Colonic mucosa (tissue), 4 donors: ENCODE measurements at places on chromosomes 5 and 9.

DNA sequence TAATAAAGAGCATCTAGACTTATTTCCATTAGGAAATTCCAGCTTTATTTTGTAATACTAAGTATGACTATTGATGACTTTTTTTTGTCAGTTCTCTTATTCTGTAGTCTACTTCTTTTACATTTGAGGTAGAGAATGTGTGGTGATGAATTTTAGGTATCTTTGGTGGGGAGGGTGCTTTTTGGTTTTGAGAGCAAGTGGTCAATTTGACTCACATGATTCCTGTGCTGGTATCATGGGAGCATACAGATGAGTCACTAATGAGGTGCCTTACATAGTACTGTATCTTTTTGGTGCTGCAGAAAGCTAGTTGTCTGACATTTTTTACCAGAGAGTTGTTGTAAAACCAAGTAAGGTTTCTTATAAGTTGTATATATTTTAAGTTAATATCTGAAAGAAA is 35.3 kb downstream of the ERBIN start:
- no peak for DNase-seq

DNA sequence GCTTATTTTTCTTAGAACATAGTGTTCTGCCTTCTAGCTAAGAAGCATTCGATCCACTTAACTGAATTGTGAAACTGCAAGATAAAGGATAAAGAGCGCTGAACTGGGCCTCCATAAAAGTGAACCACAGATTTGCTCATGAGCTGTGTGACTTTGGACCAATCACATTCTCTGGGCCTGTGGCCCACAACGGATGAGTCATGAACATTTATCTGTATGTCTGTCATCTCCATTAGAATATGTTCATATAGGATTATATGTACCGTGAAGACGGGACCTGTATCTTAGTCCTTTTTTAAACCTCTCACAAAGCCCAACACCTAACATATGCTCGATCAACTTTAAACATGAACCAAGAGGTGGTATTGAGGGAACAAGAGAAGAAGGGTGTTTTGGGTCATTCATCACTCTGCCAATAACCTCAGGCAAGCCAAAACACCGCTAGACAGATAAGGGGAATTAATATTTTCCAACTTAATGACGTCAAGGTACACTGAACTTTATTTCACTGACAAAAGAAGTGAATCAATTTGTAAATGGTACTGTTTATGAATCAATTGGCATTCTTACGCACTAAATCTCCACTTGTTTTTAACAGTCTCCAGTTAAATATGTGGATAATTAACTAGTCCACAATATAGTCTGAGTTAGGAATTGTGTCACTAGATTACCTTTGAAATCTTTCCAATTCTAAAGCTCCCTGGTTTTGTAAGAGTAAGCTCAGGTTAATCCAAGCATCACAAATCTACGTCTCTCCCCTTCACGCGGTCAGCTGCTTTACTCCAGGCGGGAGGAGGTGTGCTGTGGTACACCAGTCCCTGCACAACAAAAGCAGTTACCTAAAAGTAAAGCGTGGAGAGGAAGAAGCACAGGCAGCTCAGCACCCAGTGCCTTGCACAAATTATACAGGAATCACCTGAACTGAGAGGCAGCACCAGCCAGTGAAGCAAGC is 1.6 kb downstream of the TMEM245 start:
- peak; percentile 32 for DNase-seq

DNA sequence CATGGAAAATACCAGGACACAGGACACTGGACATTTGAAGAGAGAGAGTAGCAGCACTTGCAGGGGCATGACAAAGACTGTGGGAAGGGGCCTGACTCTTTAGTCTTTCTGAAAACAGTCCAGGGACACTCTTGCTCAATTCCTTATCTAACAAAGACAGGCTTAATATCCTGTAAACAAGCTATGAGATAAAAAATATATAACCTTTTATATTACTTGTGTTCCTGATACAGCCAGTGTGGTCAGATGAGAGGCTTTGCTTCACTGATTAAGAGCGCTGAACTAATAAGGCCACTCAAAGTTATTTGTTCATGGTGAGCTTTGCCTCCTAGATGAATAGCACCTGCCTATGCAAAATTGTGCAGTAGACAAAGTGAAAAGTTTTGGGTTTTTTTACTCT is 518.7 kb downstream of the LRRC70 start:
- DNase-seq, result no peak

DNA sequence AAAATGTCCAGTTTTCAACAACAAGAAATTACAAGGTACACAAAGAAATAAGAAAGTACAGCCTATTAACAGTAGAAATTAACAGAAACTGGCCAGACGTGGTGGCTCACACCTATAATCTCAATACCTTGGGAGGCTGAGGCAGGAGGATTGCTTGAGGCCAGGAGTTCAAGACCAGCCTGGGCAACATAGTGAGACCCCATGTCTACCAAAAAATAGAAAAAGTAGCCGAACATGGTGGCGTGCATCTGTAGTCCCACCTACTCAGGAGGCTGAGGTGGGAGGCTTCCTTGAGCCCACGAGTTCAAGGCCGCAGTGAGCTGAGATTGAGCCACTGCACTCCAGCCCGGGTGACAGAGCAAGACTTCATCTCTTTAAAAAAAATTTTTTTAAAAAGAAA is 41.5 kb upstream of the FSD1L start:
- DNase-seq, result no peak

DNA sequence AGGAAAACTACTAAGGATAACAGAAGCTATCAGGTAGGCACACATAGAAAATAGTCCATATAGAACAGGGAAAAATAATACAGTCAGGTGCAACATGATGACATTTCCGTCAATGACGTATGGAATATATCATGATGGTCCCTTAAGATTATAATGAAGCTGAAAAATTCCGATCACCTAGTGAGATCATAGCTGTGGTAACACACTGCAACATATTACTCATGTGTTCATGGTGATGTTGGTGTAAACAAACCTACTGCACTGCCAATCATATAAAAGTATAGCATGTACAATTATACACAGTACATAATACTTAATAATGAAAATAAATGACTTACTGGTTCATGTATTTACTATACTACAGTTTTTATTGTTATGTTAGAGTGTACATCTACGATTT is 60.0 kb downstream of the MEGF9 start:
- DNase-seq, result no peak

GRCh38 chr9:104784098-104784497 is 20.2 kb downstream of the NIPSNAP3B start:
- no peak for DNase-seq

DNA sequence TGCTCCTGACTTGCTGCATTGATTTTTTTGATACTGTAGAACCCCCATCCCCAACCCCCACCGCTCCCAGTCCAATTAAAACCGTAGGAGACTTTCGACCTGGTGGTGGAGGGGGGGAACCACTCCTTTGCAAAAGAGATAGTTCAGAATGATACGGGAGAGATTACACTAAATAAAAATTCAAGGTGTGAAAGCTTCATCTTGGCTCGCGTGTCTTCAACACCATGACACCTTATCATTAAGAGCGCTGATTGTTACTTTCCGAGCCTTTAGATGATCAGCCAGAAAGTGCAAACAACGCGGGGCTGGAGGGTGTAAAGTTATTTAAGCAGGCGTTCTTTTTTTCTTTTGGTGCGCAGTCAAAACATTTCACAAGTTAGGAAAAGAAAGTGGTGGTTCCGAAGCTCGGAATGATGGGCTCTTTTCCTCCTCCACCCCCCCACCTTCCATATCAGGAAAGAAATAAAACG is 1.3 kb upstream of the ZNF462 start:
- no peak for DNase-seq

GRCh38 chr5:33115467-33115866 is 325.3 kb upstream of the TARS1 start:
- DNase-seq, result no peak

GRCh38 chr5:75656311-75657003 is 45.2 kb downstream of the ANKDD1B start:
- no peak for DNase-seq

DNA sequence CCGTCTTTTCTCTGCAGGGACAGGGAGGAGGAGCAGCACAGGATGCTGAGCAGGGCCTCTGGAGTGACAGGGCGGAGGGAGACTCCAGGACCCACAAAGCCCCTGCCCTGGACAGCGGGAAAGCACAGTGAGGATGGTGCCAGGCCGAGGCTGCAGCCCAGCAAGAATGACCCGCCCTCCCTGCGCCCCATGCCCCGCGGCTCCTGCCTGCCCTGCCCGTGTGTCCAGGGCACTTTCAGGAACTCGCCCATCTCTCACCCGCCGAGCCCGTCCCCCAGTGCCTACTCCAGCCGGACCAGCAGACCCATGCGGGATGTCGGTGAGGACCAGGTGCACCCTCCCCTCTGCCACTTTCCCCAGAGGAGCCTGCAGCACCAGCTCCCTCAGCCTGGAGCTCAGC is 9.1 kb upstream of the EXOC3 start:
- DNase-seq, result no peak

GRCh38 chr5:179243333-179243732 is 101.9 kb downstream of the ADAMTS2 start:
- DNase-seq, result no peak

- DNase-seq, result no peak
Measured at GRCh38 chr5:149319174-149319573, 26.1 kb upstream of the GRPEL2 start.

DNA sequence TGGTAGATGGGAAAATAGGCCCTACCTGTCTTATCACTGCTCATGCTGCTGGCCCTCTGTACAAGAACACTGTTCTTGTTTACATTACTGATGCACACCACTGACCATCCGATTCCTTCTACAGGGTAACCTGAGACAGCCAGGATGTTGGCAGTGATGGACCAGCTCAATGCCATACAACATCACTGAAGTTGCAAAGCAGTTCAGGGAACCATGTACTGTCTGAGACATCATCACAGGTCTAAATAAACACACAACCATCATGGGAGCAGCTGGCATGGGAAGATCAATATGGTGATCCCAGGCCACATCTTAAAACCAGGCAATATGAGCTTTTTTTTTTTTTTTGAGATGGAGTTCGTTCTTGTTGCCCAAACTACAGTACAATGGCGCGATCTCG is 59.0 kb downstream of the IARS1 start:
- no peak for DNase-seq

GRCh38 chr5:179284751-179285631 is 60.3 kb downstream of the ADAMTS2 start:
- no peak for DNase-seq

GRCh38 chr5:173916233-173916632 is 28.1 kb downstream of the CPEB4 start:
- DNase-seq, result no peak

DNA sequence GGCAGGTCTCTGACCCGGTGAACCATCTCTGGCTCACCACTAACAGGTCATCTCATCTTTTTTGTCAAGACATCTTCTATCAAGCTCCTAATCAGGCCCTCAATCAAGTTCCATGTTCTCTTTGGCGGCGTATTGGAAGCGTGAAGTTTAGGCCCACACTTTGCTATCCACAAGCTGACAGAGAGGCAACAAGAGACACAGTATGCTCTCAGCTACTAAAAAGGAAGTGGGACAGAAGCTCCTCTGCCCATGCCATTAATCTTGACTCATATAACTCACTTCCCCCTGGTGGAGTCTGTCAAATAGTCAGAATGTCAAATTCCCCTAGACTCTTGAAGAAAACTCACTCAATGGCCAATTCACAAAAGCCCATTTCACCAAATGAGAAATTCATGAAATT is 77.6 kb upstream of the TMC1 start:
- no peak for DNase-seq

DNA sequence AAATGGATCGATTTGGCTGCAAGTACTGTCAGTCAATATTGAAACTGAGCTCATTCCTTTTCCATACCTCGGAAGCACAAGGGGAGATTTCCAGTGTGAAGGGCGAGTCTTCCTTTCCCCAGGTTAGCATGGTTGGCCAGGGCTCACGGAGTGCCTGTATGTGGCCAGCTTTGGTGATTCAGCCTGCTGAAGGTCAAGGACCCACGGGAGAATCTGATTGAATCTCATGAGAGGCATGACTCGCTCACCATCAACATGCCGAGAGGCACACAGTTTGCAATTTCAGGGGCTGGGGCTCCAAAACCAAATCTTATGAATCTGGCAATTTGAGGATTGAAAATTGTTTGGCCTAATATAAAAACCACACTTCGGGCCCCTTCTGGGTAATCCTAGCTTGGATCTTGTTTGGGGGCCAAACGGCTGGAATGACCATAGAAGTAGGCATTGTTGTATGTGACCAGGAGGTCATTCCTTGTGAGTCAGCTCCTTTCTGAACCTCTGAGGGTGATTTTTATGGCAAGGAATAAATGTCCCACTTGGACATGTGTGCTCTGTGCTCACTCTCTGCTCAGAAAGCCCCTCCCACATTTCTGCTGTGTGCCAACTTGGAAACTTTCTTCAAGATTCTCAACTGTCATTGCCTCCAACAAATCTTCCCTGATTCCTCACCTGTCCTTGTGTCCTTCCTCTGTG is 69.8 kb downstream of the DOCK2 start:
- DNase-seq, result no peak

DNA sequence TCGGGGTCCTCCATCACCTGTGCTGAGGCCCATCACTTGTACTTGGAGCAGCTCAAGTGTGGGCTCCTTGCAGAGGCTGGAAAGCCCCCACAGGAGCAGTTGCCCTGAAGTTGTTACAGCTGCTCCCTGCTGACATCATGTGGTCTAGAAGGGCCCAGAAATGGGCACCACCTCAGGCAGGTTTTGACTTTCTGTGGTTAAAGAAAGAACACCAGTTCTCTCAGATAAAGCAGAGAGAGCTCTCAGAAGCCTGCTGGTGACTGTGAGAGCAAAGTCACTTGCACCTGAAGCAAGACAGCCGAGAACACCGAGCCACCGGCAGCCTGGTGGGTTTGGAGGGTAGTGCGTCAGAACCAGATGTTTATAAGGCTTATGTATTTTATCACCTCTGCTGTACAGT is 70.4 kb downstream of the MVB12B start:
- no peak for DNase-seq

DNA sequence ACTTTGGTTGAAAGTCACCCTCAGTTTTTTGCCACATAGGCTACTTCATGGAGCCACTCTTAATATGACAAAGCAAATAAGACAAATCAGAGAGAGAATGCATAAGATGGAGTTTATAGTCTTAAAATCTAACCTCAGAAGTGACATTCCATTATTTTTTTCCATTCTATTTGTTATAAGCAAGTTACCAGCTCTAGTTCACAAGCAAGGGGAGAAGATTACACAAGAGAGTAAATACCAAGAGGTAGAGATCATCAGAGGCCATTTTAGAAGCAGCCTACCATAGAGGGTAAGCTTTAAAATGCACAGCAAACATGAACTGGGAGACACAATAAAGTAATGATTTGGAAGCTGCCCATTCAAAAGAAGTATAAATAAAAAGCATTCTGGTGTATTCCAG is 651.3 kb upstream of the MEF2C start:
- DNase-seq, result no peak

DNA sequence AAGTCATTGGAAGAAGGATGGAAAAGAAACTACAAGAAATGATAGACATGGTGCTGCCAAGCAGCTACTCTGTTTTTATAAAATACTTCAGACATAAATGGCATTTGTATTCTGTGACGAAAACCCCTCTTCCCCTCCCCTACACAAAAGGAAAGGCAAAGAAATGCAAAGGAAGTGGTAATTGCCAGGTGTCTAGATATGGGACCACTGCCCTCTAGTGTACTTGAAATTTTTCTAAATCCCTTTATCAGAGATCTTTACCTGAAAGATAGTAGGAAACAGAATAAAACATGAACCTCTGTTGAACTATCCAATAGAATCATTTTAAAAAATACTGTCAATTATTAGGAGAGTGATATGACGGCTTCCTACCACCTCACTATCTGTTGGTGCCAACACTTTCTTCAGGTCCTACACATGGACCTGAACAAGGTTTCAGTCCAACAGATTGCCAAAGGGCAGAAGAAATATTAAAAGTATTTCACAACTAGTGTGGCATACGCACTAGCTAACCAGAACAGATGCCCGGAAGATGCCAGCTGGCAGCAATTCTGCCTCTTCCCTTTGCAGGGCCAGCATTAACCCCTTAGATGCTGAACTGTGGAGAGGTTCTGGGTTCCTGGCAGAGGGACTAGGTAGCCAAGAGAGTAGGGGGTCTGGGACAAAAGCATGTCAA is 104.1 kb downstream of the TSSK1B start:
- no peak for DNase-seq
